ENCODE measurements at places on chromosomes 12 and 14.

- no peak for DNase-seq
Measured at GRCh38 chr12:9991876-9992275, 7.0 kb downstream of the CLEC1B start.

GRCh38 chr12:116261525-116262100, 15.9 kb downstream of the MED13L start:
- DNase-seq, result no peak

- no peak for DNase-seq
Measured at GRCh38 chr12:49636574-49636973, 13.2 kb downstream of the PRPF40B start.

GRCh38 chr12:132150780-132151144, 6.5 kb downstream of the NOC4L start:
- no peak for DNase-seq

GRCh38 chr12:104895415-104895814, 62.7 kb downstream of the SLC41A2 start:
- no peak for DNase-seq

DNA sequence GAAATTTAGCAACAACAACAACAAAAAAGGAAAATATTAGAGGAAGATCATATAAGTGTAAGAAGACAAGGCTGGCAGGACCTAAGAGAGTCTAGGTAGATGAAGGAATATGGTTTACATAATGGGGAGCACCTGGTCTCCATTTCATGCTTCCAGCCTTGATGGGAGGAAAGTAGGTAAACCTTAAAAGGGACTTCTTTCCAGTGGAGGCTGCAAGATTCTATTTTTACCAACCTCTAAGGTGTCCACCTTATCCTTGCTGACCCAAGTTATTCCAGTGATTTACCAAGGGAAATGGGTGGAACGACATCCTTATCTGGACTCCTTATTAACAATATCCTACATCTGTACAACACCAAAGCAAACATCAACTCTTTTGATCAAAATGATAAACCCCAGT, 30.0 kb downstream of the DAD1 start:
- no peak for DNase-seq

DNA sequence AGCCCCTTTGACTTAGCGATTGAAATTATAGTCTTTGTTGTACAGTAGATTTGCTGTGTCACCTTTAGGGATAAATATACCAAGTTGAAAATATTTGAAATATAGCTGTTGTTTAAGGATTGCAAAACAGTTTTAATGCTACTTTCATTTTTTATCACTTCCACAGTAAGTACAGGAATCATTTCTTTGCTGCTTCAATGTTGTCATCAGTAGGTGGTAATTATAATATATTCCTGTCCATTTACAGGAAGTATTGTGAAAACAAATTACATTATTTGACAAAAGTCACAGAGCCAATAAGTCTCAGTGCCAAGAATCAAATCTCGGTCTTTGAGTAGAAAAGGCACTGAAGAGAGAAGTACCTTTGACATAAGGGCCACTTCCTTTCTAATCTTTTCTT, 342.6 kb upstream of the RGS6 start:
- DNase-seq, result no peak

GRCh38 chr14:76968621-76969063, 59.9 kb downstream of the IRF2BPL start:
- DNase-seq, result no peak

DNA sequence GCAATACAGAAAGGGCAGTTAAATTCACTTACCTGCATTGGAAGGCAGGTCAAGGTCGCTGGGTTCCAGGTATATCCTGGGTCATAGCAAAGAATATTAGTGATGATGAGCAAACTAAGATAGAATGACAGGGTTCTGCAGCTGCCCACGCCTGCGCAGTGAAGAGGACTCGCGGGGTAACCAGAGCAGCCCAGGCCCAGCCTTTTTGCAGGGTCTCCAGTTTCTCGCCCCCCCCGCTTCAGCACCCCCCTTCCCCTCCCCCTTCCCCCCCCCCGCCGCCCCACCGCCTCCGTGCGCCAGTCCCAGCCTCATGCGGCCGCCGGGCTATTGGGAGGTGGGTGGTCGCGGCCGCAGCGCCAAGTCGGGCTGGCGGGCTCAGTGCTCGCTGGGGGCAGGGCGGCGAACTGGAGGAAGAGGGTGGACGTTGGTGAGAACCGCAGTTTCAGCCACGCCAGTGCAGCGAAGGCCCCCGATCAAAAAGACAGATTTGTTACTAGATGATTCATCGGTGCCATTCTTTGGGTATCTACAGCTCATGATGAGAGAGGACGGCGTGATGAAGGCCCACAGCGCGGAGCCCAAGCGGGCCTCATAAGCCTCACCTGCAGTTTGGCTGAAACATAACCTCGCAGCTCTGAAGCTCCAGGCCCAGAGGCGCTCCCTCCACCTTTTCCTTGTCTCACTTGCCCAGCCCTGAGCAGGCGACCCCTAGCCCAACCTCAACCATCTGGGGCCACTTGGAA, 20.2 kb downstream of the SLC2A3 start:
- DNase-seq, result no peak

DNA sequence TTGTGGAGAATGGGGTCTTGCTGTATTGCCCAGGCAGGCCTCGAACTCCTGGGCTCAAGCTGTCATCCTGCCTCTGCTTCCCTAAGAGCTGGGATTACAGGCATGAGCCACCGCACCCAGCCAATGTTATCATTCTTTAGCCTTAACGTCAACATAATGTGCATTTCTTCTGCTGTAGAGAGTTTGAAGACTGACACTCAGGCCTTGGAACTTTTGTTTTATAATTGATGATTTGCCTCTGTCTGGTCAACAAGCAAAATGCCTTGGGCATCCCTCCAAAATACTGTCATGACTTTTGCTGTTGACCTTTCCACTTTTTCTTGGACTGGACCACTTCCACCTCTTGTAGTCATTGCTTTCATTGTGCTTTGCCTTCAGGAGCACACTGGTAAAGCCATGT, 29.0 kb downstream of the FAM234B start:
- DNase-seq, result no peak

DNA sequence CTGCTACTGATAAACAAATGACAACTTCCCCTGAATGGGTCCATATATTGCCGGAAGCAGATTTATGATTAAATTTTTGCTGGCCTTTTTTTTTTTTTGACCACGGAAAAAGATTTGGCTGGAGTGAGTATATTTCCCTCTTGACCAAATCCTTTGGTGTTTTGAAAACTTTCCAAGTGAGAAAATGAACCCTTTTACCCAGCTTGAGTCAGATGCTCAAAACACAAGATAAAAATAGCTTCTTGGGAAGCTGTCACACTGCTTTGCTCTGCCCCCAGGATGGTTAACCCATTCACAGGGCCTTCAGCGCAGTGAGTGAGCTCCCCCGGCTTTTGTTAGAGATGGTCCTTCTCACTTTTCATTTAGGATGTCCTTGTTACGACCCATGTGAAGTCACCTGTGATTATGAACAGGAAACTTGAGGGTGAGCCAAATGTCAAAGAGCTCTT, 224.3 kb downstream of the PELI2 start:
- no peak for DNase-seq

GRCh38 chr12:89575374-89575773, 49.5 kb upstream of the POC1B start:
- no peak for DNase-seq

- DNase-seq, result no peak
Measured at GRCh38 chr14:78175412-78175811, 5.2 kb downstream of the NRXN3 start.

- DNase-seq, result peak; percentile 40
Measured at GRCh38 chr12:117774941-117775775, 193.6 kb downstream of the KSR2 start.

GRCh38 chr14:68816183-68816942, 23.5 kb upstream of the ZFP36L1 start:
- no peak for DNase-seq

DNA sequence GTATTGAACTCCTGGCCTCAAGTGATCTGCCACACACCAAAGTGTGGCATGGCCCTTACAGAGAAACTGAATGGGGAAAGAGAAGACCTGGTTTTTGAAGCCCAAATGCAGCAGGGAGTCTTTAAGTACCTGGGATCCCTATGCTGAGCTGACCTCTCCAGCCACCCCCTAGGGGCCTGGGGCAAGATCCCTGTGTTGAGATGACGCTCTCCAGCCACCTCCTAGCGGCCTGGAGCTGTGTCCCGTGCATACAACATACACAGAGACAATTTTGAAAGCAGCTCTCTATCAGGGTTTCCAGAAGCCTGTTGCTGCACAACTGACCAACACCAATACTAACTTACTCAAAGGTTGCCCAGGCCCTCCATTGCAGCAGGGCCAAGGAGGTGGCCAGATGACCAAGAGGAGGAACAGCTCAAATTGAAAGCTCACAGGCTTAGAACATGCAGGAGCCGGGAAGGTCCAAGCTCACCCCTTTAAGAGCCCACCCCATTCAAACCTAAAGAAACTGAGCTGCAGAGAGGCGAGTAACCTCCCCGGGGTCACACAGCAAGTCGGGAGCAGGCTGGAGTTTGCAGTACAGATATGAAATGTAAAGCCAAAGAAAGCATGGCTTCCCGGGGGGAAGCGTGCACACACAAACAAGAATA, 31.5 kb downstream of the TTC7B start:
- no peak for DNase-seq

DNA sequence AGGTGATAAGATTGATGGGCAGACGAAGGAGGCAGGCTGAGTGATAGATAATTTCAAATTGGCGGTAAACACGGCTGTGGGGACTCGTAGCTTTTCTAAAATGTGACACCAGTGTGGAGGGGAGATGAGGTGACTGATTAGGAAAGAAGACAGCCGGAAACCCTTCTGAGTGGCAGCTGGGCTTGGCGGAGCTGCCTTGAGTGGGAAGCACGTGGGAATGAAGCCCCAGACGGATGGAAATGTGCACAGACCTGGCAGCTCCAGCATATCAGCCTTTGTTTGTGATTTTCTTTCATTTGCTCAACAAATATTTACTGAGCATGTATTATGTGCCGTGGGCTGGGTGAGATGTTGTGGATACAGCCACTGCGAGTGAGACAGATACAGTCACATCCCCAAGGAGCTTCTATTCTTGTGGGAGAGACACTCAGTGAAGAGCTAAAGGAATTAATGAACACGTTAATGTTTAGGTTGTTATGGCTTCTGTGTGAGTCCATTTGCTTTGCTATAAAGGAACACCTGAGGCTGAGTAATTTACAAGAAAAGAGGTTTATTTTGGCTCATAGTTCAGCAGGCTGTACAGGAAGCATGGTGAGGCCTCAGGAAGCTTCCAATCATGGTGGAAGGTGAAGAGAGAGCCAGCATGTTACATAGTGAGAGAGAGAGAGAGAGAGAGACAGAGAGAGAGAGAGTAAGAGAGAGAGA, 65.5 kb upstream of the LHX5 start:
- DNase-seq, result no peak

GRCh38 chr12:113325916-113326315, 9.0 kb downstream of the SLC8B1 start:
- no peak for DNase-seq

DNA sequence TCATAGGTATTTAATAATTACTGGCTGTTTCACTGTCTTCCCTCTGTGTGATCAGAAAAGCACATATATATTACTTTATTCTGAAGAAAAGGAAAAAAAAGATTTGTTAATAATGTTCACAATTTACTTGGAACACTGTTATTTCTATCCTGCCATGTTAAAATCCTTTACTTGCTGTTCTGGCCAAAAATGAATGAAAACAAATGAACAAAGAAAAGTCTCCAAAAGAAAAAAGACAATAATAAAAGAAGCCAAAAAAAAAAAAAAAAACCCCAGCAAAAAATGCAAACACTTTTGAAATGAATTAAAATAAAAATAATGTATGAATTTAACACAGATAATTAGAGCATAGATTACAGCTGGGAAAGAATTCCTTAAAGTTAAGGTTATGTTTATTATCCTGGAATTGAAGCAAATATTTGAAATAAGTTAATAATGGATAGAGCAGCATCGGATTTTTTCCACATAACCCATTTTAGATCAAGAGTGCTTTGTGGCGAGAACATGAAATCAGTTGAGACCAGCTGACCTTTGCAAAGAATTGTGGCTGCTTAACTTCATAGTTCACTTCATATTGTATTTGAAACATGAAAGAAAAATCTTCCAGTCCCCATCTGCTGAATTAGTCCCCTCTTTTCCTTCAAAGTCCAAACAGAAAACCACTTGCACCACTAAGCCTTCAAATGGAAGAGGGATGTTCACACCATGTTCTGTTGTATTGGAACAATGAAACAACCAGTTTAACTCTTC, 444.8 kb downstream of the ADAMTS20 start:
- no peak for DNase-seq

GRCh38 chr12:48811437-48812090, 6.7 kb upstream of the CACNB3 start:
- no peak for DNase-seq

DNA sequence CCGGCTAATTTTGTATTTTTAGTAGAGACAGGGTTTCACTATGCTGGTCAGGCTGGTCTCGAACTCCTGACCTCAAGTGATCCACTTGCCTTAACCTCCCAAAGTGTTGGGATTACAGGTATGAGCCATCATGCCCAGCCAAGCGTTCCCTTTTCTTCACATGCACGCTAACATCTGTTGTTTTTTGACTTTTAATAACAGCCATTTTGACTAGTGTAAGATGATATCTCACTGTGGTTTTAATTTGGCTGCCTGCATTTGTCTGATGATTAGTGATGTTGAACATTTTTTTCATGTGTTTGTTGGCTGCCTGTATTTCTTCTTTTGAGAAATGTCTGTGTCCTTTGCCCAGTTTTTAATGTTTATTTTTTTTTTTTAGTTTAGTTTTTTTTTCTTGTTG, 10.2 kb upstream of the YARS2 start:
- DNase-seq, result no peak

DNA sequence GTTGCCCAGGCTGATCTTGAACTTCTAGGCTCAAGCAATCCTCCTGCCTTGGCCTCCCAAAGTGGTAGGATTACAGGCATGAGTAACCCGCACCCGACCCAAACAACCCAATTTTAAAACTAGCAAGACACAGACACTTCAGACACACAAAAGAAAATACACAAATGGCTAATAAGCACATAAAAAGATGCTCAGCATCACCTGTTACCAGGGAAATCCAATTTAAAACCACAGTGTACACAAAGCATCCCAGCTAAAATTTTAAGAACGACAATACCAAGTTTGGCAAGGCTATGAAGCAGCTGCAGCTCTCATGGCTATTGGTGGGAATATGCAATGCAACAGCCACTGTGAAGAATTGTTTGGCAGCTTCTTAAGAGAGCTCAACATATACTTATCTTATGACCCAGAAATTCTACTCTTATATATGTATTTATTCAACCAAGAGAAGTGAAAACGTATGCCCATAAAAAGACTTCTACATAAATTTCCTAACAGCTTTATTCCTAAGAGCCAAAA, 42.0 kb downstream of the BDKRB1 start:
- no peak for DNase-seq
